ENCODE measurements at places on chromosomes 4 and X.

GRCh38 chrX:48645669-48646068 is 37.9 kb upstream of the WAS start:
- DNase-seq, result no peak

- no peak for DNase-seq
These were observed 109.4 kb downstream of the SMIM20 start for GRCh38 chr4:26023203-26023972.

DNA sequence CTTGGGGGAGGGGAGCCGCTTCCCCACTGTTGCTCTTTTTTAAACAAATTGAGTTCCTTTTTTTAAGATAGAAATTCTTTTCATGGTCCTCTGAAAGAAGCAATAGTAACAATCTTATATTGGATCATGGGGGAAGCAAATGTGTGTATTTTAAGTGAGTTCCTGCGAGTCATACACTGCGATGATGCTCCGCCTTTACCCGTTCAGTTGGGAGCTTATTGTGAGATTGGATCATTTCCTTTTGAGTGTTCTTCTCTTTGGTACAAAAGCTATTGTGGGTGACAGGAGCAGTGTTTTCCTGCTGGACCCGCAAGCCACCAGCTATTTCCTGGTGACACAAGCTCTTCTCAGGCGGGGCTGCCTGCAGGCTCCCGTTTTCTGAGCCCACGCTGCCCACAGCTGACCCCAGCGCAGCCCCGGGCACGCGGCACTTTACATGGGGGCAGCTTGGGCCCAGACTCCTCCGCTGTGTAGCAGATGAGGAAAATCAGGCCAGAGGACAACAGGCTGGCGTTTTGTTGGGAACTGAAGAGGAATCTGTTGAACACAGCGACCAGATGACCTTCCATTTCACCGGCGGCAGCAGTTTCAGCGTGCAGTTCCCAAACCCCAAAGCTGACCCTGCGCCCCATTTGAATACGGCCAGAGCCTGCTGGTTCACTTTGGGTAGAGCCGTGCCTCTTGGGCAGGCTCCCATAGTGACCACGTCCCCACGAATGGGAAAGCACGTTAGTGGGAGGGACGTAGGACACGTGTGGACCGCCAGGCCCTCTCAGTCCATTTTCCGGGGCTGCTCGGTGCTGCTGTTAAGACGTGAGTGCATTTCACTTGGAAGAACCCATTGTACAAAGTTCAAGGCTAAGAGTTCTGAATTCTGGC is 12.2 kb downstream of the TADA2B start:
- no peak for DNase-seq

- DNase-seq, result no peak
These were observed 16.2 kb downstream of the CTAG1B start for GRCh38 chrX:154602766-154603437.

DNA sequence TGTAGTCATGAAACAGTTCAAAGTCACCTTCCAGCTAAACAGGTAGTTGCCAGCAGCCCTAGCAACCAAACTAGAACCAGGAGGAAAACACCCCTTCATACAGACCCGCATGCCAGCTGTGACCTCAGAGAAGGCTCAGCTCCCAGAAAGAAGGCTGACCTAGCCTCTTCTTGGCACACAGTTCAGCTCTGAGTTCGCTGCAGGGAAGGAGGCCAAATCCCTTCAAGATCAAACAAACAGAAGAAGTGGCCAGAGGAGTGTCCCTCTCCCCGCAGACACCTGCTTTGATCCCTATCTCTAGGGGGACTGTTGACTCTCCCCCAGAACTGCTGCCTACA is 56.0 kb downstream of the HADH start:
- DNase-seq, result no peak

GRCh38 chr4:81736324-81736723 is 264.6 kb upstream of the RASGEF1B start:
- DNase-seq, result no peak
